Activated T-helper 1 cell treated with anti-CD3 and anti-CD28 coated beads, Interleukin-2, amount 50 U/mL, for 16 hours (primary cell): ENCODE measurements at places on chromosomes 1 and 21.

DNA sequence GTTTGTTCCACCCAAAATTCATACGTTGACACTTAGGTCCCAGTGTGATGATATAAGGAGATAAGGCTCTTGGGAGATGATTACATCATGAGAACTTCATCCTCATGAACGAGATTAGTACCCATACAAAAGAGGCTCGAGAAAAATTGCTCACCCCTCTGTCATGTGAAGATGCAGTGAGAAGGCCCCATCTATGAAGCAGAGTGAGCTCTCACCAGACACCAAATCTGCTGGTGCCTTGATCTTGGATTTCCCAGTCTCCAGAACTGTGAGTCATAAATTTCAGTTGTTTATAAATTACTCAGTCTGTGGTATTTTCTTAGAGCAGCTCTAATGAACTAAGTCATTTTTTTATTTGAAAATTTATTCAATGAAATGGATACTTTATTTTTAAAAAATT is 42.6 kb upstream of the USP25 start:
- DNase-seq = no peak

DNA sequence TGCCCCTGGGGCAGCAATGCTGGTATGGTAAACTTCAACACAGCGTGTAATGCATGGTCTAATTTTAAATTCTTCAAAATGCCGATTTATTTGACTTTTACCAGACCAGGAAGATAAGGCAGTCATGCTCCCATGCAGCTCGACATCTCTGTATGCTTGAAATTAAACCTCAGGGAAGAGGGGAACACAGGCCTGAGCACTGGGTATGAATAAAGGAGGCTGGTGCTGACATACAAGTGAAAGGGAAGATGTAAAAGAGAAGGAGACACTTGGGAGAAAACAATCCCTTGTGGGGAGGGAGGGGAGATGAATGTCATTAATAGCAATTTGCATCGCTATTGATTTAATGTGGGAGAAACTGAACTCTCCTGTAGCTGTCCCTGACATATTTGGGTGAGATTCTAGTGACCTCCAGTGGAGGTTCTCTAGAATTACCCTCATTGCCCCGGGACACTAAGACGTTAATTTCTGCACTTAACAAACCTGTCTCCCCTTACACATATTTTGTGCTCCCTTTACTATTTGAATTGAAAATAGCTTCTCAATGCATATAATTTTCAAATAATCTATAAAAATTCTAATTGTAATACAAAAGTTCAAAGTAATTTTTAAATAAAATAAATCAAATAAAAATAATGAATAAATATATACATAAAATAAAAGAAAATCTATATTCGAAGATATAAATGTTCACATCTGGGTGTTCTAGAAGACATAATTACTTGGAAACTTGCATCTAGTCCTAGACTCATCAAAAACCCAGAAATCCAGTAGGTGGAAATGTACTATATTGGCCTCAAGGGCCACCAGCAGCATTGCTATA is 283.1 kb downstream of the LMX1A start:
- no peak for DNase-seq

DNA sequence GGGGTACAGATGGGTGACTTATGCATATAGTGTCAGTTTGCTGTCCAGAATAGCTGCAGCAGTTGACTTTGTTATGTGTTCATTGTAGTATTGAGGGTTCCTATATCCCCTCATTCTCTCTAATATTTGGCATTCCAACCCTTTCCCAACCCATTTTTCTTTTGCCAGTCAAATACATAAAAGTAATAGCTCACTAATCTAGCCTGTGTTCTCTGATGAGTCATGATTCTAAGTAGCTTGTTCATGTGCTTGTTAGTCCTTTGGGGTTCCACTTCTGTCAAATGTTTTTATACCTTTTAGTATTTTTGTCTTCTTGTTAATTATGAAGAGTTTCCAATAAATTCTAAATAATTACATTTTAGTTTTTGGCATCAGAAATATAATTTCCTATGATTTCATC is 99.2 kb upstream of the MROH9 start:
- no peak for DNase-seq

- no peak for DNase-seq
These were observed 31.9 kb downstream of the GNPAT start for GRCh38 chr1:231272880-231273279.

- no peak for DNase-seq
These were observed 58.6 kb downstream of the CACNA1E start for GRCh38 chr1:181541947-181542346.

- DNase-seq = no peak
These were observed 43.2 kb upstream of the C1orf185 start for GRCh38 chr1:51058858-51059257.

DNA sequence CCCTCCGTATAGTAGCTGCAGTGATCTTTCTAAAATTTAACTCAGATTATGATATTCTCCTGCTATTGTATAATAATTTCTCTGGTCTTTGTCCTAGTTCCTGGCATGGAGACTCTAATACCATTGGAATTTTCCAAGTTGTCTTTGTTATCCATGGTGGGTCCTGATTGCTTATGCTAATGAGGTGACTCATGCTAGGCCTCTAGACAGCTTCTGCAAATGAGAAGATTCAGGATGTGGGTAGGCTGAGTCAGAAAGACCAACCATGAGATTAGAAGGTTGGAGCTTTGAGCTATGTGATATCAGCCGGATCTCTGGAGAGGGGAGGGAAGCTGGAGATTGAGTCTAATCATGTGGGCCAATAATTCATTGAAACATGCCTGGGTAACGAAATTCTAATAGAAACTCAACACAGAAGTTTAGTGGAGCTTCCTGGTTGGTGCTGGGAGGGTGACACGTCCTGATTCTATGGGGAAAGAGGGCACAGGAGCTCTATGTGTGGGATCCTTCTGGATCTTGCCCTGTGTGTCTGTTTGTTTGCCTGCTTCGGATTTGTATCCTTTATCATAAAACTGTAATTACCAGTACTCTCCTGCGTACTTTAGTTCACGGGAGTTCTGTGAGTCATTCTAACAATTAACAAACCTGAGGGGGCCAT is 73.2 kb upstream of the CNIH3 start:
- DNase-seq = no peak
